COR-L47 (cell line): ENCODE measurements at places on chromosomes 2 and 18.
A peak's percentile ranks its signal among the peaks of the same experiment; 100 is the strongest.

DNA sequence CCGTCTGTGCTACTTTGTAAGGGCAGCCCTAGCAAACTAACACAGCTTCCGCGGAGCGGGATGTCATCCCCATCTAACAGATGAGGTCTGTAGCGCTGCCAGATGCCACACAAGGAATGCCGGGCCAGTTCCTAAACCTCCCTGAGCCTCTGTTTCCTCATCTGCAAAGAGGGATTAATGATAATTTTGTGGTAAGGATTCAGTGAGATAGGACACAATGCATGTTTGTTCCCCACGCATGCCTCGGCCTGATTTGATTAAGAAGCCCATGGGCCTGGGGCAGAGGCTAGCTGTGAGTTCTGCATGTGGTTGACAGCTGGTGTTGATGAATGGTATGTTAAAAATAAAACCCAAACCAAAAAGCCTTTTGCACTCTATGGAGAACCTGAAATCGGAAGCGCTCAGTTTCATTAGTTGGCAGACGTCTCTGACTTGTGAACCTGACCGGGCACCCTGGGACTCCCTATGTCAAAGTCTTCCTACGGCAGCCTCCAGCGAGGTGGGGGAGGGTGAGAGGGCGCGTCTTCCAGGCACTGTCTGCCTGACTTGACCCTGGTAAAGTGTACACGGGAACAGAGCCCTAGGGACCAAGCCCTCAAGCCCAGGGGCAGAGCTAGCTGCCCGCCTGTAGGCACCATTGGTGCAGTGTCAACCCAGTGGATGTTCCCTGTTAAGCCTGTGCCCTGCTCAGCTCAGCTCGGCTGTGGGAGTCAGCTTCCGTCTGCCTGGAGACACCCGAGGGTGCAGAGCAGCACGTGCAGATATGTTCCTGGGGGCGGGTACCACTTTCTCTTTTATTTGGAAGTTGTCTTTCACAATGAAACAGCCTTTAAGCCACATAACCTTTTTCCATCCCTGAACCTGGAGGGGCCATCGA is 14.8 kb upstream of the INHBB start:
- no peak for DNase-seq

GRCh38 chr2:157849591-157849990 is 26.5 kb downstream of the ACVR1 start:
- no peak for DNase-seq

DNA sequence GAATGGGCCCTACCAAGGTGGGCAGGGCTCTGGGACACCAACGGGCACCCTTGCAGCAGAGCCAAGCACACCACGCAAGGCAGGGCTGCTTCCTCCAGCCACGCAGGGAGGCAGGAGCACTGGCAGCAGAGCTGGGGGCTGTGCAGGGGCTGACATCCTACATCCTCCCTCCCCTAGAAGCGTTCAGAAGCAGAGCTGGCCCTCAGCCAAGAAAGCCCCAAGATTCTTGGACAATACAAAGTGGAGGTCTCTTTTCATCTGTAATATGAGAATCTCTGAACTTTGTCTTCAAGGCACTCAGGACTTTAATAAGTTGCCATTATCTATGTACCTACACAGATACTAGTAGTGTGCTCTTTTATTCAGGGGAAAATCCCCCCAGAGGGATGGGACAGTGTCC is 128.1 kb upstream of the AGAP1 start:
- DNase-seq: no peak

- DNase-seq: no peak
Measured at GRCh38 chr2:227996366-227996765, 124.9 kb downstream of the DAW1 start.

DNA sequence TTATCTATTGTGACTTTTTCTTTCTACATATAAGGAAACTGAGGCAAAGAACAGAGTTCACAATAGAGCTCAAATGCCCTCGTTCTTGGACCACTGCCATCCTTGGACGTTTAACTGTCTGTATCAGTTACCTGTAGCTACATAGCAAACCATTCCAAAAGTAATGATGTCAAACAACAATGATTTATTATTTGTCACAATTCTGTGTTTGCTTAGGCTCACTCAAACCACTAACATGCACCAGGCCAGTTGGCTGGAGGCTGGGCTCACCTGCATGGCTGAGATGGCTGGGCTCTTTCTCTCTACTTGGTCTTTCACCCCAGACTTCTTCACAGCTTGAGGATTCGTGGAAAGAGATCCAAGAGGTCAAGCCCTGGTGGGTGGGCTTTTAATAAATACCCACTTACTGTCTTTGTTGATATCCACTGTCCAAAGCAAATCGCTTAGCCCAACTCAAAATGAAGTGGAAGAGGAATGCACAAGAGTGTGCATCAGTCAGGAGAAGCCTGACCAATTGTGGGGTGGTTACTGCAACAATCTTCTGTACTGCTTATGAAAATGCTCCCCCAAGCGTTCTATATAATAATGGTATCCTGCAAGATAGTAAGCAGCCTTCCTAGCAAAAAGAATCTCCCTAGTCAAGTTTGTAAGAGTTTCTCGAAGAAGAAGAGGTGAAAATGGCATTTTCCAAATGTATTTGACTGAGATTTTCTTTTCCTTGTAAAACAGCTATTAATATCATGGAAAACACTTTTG is 163.5 kb upstream of the NT5C1B start:
- DNase-seq: no peak

DNA sequence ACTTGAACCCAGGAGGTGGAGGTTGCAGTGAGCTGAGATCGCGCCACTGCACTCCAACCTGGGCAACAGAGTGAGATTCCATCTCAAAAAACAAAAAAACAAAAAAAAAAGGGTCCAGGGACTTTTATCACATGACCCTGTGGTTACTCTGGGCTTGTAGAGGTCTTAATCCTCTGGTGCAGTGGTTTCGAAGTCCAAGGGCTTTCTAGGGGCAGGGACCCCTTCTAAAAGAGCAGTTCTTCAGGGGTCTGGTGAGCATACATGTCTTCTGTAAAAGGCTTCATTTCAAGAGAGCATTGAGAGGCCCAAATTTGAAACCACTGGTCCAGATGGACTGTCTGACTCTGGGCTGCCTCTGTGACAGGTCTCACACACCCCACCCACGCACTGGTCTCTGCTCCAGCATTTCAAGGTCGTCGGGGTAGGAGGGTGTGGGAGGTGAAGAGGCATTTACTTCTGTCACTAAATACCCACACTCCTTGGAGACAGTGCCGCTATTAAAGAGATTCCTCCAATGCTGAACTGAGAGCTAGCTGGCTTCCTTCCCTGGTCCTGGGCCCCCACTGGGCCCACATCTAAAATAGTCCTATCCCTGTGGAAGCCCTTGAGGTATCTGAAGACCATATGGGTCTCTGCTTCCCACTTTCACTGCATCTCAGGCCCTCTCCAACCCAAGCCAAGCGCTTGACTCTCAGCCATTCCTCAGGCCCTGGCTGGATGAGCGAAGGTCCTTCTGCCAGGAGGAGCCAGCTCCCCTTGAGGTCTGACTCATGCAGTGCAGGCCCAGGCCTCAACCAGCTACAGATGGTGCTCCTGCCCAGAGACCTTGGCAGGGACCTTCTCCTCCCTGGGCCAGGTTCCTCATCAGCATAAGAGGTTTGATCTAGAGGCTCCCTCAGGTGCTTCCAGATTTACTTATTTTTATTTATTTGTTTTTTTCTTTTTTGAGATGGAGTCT is 44.8 kb downstream of the PAX8 start:
- peak; percentile 11 for DNase-seq

DNA sequence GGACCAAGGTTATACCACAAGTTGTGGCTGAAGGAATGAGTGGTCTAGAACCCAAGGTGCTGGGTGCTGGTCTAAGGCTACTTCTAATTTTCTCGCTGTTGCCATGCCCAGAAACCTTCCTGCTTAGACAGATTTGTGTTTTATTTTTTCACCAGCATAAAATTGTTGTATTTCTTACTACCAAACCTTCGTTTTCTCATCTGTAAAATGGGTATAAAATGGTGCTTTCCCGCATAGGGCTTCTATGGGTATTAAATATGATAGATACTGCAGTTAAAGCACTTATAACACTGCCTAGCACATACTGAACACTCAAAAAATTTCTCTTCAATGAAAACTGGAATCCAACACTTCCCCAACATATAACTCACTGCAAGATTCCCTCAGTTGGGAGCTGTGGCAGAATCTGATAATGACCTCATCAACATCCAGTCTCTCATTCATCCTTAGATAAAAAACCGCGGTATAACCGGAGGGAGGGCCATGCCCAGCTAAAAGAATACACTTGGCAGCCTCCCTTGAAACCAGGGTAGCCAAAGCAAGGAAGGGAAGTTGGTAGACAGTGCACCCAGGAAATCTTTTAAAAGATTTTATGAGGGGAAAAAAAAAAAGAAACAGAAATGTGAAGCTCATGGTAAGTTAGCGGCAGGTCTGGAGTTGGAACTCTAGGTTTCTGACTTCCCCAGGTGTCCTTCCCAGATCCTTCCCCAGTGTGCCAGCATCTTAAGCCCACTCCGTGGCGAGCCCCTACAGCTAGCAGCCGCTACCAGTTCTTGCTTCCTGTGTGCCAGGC is 1.2 kb downstream of the NEMP2 start:
- DNase-seq: no peak

GRCh38 chr2:226184940-226185615 is 614.5 kb downstream of the IRS1 start:
- no peak for DNase-seq

- DNase-seq: no peak
Measured at GRCh38 chr18:29147944-29148343, 971.0 kb upstream of the CDH2 start.

DNA sequence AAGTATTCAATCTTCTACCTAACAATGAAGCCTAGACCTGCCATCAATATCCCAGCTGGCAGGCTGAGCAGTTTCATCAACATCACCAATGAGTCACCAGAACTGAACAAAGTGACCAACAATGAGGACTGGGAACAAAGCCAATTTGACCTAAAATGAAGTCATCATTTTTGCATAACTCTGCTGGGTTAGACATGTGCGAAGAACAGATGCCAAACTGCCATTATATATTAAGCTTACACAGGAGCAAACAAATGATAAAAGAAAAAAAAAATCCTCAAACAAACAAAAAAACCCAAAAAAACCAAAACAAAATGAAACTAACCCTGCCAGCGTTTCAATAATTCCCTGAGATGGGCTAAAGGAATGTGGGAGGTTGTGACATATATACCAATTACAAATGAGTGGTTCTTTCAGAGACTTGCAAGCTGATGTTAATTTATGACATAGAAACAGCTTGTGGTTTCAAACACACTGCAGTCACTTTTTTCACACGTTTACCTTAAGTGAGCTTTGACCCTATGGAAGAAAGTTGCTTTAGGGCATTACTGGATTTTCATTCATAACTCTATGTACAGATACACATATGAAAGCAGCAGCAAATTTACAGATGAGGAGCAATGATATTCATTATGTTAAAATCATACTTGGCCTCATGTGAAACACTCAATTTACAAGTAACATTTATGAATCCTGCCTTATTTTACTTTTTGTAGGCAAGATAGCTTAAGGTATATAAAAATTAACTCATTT is 56.9 kb upstream of the CCDC141 start:
- DNase-seq: peak; percentile 97

DNA sequence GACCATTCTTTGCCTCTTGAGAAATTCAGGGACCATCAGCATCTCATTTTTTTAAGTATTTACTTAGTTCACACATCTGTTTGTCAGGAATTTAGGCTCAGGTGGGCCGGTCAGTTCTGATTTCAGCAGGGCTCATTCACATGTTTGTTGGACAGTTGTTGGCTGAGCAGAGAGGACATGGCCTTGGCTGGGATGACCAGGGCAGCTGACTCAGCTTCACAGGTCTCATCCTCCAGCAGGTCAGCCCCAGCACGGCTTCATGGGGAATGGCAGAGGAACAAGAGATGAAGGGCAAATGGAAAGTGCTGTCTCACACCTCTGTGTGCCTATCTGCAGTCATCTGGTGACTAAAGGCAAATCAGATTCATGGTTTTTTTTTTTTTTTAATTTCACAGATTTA is 136.1 kb upstream of the TMEM200C start:
- no peak for DNase-seq

GRCh38 chr2:68643011-68643873 is at the start of gene PROKR1:
Gene PROKR1 (plus strand): TSS chr2:68643579. CDS start chr2:68645822, 2,243 bp downstream.
- peak; percentile 50 for DNase-seq

- DNase-seq: no peak
Measured at GRCh38 chr2:27914041-27914804, 23.7 kb downstream of the BABAM2 start.

DNA sequence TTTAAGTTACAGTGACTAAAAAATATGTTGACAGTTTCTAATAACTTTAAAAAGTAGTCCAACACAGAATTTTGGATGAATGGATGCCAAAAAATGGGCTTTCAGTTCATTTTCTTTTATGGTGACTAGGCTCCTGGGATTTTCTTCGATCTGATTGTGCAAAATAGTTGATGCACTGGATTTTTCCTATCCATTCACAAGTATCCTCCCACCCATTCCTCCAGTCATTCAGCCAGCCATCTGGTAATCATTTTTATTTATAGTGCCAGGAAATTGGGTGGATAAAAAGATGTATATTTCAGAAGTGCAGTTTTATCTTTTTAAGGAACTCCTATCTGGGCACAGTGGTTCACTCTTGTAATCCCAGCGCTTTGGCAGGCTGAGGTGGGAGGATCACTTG is 175.1 kb downstream of the PTPRM start:
- no peak for DNase-seq

- DNase-seq: peak; percentile 59
Measured at GRCh38 chr18:8478166-8478967, 130.9 kb upstream of the RAB12 start.

DNA sequence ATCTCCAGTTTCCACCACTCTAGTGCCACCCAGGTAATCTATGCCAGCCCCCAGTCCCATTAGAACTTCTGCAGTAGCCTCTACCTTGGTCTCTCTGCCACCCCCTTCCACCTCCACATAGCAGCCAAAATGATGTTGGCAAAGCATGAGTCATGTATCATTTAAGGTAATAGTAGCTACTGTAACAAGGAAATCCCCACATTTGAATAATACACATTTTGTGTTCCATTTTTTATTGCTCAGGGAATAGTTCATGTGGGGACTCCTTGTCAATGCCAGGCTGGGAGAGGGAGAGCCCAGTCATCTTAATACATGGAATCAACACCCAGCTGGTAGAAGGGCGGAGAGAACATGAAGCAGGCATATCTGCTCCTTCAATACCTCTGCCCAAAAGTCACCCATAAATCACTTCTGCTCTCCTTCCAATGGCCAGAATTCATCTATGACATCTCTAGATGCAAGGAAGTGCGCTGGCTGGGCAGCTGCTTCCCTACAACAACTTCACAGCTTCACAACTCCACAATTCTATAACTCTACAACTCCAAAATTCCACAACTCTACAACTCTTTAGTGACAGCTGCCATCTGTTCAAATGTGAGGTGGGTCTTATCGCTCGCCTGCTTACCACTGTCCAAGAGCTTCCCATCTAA is 70.6 kb upstream of the GLS start:
- DNase-seq: no peak

- no peak for DNase-seq
Measured at GRCh38 chr18:22773944-22774343, 159.2 kb upstream of the RBBP8 start.

GRCh38 chr2:62406573-62407043 is 99.4 kb downstream of the TMEM17 start:
- DNase-seq: no peak

- DNase-seq: no peak
Measured at GRCh38 chr18:57581301-57581934, 5.1 kb downstream of the FECH start.
